ENCODE measurements at places on chromosomes 7 and 10.

DNA sequence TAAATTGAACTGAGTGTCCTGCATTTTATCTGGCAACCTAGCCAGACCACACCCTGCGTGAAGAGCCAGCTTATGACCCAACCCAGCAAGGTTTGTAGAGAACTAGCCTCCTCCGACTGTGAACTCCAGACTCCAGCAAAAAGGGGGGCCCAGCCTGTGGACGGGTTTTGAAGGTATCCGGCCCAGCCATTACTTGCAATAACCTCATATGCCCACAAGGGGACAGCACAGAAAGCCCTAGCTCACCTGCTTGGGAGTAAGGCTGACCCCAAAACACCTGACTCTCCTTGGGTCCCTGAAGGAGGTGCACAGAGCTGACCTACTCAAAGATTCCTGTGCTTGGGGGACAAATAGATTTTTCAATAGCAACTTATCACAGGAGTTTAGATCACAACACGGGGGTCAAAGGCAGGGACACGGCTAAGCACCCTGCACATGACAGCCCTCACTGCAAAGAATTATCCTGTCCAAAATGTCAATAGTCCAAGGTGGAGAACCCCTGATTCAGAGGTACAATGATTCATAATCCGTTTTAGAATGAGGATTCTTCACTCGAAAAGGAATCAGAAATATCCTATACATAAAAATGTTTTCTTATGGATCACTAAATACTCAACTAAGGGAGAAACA is 4.6 kb downstream of the TRPV6 start:
- DNase-seq, result no peak

DNA sequence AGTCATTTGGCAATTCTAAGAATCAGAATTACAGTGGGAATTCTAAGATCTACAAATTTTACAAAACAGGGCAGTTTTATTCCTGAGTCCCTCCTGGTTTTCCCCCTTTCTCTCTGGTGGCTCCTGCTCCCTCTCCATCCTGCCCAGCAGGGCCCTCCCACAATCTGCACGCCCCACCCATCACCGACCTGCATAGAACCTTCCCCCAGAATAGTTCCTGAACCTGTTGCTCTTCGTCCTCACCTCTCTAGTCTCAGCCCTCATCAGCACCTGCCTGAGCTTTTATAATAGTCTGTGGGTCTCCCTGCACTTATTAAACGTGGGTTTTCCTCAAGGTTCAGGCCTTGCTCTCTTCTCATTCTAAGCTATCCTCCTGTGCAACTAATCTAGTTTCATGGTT is 49.1 kb upstream of the MNX1 start:
- no peak for DNase-seq

- no peak for DNase-seq
Observed at GRCh38 chr10:34420273-34420672, 394.8 kb downstream of the PARD3 start.

- DNase-seq, result no peak
Observed at GRCh38 chr7:34145603-34146002, 240.3 kb downstream of the BMPER start.

DNA sequence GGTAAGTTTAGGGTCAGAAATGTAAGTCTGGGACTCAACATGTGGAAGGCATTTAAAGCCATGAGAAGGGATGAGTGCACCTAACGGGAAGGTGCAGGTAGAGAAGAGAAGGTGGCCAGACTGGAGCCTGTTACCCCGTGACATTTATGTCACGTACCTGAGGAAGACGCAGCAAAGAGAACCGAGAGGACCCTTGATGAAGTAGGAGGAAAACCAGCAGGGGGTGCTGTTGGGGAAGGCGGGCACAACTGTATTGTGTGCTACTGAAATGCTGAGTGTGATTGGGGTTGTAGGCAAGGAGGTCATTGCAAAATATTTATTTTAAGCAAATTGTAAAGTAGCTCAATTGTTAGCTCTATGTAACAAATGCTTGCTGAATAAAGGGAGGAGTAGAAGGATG is 338.2 kb upstream of the PRKCQ start:
- no peak for DNase-seq

DNA sequence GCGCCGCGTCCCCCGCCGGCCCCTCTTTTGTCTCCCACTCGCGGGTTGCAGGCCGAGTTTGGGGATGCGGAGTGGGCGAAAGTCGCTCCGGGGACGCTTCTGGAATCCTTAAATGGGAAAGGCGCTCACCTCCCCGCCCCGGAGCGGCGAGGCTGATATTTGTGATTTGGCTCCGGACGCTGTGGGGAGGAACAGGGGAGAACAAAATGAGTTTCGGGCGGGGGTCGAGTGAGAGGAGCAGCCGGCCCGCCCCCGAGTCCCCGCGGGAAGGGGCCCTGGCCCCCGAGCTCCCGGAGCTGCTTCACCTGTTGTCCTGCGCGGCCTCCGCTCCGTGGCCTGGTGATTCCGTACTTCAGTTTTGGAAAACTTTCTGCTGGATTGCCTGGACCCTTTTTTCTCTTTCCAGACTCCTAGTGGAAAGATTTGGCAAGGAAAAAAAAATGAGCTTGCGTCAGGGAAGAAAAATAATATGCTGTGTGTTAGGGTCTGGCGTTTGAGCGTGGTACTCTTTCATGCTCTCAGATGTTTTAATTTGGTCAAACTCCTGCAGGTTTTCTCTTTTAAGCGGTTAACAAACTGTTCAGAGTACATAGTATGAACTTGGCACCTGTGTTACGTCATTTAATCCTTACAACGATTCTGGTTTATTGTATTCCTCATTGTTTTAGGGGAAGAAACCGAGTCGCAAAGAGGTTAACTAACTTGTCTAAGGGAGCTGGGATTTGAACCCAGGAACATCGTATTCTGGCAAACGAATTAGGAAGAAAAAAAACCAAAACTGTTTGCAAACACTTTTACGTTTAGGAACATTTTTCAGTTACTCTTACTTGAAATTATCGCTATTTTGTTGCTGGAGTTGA is 924 bp downstream of the BMPR1A start:
- no peak for DNase-seq
